ENCODE measurements at places on chromosomes 7 and 10.

DNA sequence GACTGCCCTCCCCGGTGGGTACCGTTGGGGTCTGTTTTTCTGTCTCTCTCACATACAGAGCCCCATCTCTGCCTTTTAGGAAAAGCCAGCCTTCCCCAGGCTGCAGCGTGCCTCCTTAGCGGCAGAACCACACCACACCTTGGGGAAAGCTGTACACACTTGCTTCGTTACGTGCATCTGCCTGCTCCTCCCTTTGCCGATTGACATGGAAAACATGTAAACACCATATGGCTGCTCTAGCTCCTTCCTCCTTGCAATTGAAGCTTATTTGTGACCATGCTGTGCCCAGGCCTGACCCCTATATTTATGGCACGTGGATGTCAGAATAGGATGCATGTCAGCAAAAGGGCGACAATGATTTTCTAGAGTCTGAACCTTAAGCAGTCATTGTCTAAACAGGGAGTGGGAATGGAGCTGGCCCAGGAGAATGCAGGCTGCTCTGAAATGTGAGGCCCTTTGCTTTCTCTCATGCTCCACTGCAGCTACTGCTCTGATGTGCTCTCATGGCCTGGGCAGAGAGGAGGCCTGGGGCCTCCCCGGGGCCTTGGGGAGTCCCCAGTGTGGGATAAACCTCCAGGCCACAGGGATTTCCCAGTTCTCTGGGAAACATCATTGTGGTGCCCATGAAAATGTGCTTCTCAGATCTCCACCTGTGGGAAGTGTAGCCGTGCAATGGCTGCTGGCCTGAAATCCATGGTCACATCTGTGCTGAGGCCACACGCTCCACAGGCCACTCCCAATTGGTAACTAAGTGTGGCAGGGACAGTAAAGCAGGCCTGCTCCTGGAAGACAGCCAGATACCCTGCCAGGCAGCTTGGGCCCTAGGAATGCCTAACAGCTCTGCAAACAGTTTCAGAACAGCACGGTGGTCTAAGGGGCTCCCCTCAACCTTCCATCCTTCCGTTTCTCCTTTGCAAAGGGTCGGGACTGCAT, 18.6 kb downstream of the PDE6C start:
- peak; percentile 9 for DNase-seq

DNA sequence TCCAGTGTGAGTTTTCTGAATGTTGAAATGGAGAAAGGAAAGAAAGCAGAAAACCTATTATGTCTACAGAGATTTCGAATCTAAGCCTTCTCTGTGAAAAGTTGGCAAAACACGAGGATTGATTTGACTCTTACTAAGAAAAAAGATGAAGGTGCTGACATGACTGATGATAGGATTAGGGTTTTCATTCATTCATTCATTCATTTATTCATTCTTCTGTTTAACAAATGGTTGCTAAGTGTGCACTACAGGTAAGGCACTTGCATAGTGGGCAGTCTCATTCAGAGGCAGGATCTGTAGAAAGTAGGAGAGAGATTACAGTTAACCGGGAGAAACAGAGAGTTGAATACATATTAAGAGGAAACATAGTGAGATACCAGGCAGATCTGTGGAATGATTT, 137.1 kb downstream of the ZNF365 start:
- no peak for DNase-seq

- DNase-seq = no peak
Observed at GRCh38 chr10:13708256-13708990, 121.7 kb downstream of the PRPF18 start.

GRCh38 chr7:11726794-11727155, 105.2 kb downstream of the THSD7A start:
- DNase-seq = no peak

DNA sequence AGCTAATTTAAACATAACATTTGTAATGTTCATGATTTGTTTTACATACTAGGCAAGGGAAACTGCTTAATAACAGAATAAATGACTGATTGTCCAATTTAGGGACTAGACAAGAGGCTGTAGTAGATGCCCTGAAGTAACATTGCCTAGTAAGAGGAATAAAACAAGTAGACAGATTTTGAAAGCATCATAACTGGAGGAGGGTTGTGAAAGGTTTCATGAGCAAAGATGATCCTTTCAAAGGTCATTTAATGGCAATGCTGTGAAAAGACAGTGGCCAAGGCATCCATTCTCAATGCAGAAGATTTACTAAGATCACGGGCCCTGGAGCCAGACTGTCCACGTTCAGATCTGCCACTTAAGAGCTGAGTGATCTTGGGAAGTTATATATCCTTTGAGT, 44.8 kb upstream of the HHEX start:
- DNase-seq = no peak

DNA sequence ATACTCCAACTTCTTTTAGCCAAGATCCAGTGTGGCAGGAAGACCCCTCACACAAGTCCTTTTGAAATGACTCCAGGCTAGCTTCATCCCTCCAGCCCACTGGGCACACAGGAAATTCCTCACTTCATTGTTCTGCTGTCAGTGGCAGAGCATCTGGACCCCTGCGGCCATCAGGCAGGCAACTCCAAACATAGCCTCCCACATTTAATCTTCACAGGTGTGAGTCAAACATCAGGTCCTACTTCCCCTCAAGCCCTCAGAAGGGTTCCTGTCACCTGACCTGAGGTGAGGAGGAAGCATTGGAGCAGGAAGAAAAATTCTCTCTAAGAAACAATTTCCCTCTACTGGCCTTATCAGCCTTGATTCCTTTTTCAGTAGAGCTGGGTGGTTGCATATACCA, 51.1 kb upstream of the C1GALT1 start:
- no peak for DNase-seq

- DNase-seq = peak; percentile 87
Observed at GRCh38 chr7:140397784-140398750, at the start of gene SLC37A3. Gene SLC37A3, minus strand, starts transcription at chr7:140398530. Its CDS starts 16,004 bp downstream, at chr7:140382526.

- DNase-seq = no peak
Observed at GRCh38 chr7:5586279-5586962, 162.8 kb upstream of the TNRC18 start.

DNA sequence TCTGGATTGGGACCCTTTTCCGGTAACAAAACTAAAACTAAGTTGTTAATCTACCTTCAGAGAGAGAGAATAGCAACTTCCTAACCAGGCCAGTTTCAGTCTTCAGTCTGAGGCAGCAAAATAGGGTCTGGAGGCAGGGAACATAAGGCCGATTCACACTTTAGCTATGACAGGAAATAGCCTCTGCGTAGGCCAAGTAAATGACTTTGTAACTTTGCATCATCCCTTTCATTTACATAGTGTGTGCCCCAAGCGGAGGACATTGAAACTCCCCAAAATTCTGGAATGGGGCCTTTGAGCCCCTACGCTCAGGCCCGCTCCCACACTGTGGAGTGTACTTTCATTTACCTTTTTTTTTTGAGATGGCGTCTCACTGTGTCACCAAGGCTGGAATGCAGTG, 1.7 kb upstream of the UPP1 start:
- peak; percentile 81 for DNase-seq

DNA sequence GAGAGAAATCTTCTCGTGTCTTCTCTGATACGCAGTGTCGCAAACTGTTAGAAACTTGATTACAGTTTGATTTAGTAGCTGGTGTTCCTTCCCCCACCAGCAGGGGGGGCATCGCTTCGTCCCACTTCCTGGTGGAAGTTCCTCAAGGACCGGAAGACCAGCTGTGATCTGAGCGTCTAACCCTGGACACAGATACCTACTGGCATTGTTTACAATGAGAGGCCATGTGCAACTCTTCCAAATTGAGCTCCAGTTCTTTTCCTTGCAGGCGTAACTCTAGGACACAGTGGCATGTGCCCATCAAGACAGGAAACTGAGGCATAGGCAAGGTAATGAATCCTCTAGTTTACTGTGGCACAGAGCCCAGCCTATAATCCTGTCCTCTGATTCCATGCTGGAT, 219.0 kb downstream of the CCDC3 start:
- peak; percentile 54 for DNase-seq

GRCh38 chr10:127215866-127216265, 19.5 kb upstream of the INSYN2A start:
- DNase-seq = no peak

- DNase-seq = peak; percentile 12
Observed at GRCh38 chr7:114843102-114843501, 78.8 kb upstream of the MDFIC start.

DNA sequence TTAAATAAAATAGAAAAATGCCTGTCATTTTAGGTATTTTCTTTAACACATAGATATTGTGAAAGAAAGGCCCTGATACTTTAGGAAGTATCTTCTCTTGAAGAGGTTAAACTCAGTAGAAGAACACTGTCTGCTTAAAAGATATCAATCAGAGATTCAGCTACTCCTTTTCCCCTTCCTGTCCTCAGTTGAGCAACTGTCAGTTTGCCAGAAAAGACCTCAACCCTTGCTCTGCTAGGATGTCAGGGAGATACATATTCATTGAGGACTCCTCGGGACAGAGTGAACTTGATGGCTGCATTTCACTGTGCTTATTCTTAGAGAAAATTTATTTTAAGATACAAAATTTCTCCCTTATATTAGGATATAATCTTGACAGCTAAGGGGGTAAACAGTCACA, 173.6 kb upstream of the CACNA2D1 start:
- no peak for DNase-seq

- no peak for DNase-seq
Observed at GRCh38 chr10:69186524-69186923, 6.5 kb downstream of the SUPV3L1 start.

- DNase-seq = no peak
Observed at GRCh38 chr10:131402771-131403650, 91.5 kb upstream of the TCERG1L start.

GRCh38 chr10:132036153-132036886, 29.4 kb upstream of the JAKMIP3 start:
- DNase-seq = no peak

GRCh38 chr7:110484356-110484755, 606.6 kb upstream of the LRRN3 start:
- DNase-seq = no peak

GRCh38 chr10:75137533-75138438, 26.3 kb downstream of the SAMD8 start:
- DNase-seq = peak; percentile 12

DNA sequence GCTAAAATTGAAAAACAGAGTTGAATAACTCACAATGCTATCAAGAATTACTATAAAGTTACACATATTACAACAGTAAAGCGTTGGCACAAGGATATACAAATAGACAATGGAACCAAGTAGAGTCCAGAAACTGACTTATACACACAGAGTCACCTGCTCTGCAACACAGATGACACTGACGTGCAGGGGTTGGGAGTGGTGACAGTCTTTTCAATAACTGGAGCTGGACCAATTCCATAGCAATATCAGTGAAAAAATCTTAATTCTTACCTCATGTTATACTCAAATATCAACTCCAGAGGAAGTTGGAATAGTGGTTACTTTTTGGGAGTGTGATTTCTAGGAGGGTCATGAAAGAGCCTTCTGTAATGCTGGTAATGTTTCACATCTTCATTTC, 62.5 kb upstream of the NPY start:
- no peak for DNase-seq

- DNase-seq = no peak
Observed at GRCh38 chr10:13195016-13195415, 33.7 kb downstream of the MCM10 start.

- DNase-seq = no peak
Observed at GRCh38 chr10:122441961-122442360, 12.5 kb upstream of the ARMS2 start.

DNA sequence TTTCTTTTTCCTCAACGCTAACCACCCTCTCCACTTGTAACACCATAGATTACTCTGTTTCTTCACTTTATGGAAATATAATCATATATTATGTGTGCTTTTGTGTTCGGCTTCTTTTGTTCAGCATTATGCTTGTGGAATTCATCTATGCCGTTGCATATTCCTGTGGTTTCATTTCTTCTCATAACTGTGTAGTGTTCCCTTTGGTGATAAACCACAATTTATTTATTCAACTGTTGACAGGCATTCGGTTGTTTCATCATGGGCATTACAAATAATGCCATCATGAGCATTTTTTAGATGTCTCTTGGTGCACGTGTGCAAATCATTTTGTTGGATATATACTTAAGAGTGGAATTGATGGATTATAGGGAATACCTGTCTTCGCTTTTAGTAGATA, 12.1 kb downstream of the AVL9 start:
- no peak for DNase-seq

DNA sequence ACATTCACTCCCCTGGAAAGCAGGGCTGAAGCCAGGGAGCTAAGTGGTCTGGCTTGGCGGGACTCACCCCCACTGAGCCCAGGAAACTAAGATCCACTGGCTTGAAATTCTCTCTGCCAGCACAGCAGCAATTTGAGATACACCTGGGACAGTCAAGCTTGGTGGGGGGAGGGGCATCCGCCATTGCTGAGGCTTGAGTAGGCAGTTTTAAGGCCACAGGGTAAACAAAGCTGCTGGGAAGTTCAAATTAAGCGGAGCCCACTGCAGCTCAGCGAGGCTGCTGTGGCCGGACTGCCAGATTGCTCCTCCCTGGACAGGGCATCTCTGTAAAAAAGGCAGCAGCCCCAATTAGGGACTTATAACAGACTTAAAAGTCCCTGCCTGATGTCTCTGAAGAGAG, 108.2 kb upstream of the FAM13C start:
- no peak for DNase-seq

GRCh38 chr7:148241700-148242293, 348.8 kb upstream of the C7orf33 start:
- no peak for DNase-seq

GRCh38 chr7:56175771-56176170, 59.6 kb upstream of the NUPR2 start:
- DNase-seq = no peak

GRCh38 chr10:2944788-2945187, 122.6 kb upstream of the PFKP start:
- DNase-seq = no peak

- no peak for DNase-seq
Observed at GRCh38 chr7:157077986-157078644, 60.6 kb upstream of the UBE3C start.

GRCh38 chr10:125694883-125695282, 11.9 kb upstream of the TEX36 start:
- no peak for DNase-seq

GRCh38 chr10:116168329-116168728, 104.7 kb downstream of the GFRA1 start:
- no peak for DNase-seq

DNA sequence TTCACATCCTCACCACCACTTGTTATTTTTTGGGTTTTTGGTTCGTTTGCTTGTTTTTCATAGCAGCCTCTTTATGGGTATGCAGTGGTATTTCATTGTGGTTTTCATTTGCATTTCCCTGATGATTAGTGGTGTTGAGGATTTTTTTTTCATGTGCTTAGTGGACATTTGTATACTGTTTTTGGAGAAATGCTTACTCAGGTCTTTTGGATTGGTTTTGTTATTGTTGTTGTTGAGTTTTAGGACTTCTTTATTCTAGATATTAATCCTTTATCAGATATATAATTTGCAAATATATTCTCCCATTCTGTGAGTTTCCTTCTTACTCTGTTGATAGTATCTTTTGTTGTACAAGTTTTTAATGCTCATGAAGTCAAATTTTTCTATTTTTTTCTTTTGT, 42.8 kb downstream of the GAD2 start:
- DNase-seq = no peak

GRCh38 chr10:63766745-63767137, 245.5 kb downstream of the REEP3 start:
- DNase-seq = no peak

- DNase-seq = peak; percentile 37
Observed at GRCh38 chr7:26376175-26376917, 84.7 kb downstream of the SNX10 start.

GRCh38 chr7:117424090-117424829, 3.0 kb downstream of the ASZ1 start:
- peak; percentile 33 for DNase-seq
